ENCODE measurements at places on chromosomes 7 and 10.

GRCh38 chr10:31930023-31930751, 1.6 kb upstream of the ARHGAP12 start:
- DNase-seq = no peak

DNA sequence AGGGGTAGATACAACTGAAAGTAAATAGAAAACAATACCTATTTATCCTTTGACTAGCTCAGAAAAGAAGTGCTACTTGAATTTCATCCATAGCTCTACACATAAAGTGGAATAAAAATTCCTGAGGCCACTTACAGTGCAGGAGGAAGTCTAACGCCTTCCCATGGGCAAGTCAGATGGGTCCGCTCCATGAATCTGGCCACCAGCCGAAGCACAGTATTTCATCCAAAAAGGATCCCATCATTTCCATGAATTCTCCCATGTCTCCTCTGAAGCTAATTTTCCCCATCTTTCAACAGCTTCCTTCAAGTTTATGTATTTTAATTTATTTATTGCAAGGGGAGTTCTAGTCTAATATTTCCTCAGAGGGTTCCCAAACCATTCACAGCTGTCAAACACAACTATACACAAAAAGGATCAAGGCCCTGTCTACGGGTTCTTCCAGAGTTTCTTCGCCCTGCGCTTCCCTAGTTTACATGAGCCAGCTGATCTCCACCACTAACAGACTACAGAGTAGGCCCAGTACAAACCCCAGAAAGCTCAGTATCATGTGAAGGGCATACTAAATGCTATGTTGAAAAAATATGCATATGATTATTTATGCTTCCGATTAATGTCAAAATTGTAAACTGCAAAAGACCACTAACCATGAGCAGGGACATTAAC, 184.7 kb downstream of the DOCK4 start:
- DNase-seq = no peak

- no peak for DNase-seq
These were observed 64.3 kb upstream of the RET start for GRCh38 chr10:43012578-43012977.

DNA sequence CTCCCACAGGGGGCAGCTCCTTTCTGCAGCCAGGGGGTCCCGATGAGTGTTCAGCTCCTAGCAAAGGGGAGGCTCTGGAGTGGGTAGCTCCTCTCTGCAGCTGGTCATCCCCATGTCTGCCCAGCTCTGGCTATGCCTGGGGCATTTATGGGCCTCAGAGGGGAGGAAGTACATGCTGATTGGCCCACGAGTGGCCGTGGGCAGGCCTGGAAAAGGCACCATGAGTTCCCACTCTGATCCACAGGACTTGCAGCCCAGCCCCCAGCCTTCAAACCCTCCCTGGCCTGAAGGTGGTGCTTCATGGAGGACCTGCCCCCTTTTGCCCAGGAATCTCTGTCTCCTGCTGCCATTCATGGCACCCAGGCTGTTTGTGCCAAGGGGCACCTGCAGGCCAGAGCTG, 268.8 kb downstream of the DNAJB6 start:
- DNase-seq = no peak

DNA sequence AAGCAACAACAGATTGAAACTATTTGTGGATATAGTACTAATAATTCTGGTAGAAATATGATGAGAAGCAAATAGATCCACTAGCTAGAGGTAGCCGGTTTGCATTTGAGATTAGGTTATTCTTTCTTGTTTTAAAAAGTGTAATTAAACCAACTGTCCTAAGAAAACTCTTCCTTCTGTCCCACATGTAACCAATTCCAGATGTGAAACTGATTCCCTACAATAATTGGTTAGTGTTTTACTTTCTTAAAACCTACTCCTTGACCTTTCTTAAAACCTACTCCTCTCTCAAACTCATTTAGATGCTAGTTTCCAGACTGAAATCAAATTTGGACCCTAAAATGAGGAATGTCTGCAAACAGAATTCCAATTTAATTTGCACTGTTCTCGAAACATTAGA, 521.5 kb downstream of the SUGCT start:
- DNase-seq = no peak

DNA sequence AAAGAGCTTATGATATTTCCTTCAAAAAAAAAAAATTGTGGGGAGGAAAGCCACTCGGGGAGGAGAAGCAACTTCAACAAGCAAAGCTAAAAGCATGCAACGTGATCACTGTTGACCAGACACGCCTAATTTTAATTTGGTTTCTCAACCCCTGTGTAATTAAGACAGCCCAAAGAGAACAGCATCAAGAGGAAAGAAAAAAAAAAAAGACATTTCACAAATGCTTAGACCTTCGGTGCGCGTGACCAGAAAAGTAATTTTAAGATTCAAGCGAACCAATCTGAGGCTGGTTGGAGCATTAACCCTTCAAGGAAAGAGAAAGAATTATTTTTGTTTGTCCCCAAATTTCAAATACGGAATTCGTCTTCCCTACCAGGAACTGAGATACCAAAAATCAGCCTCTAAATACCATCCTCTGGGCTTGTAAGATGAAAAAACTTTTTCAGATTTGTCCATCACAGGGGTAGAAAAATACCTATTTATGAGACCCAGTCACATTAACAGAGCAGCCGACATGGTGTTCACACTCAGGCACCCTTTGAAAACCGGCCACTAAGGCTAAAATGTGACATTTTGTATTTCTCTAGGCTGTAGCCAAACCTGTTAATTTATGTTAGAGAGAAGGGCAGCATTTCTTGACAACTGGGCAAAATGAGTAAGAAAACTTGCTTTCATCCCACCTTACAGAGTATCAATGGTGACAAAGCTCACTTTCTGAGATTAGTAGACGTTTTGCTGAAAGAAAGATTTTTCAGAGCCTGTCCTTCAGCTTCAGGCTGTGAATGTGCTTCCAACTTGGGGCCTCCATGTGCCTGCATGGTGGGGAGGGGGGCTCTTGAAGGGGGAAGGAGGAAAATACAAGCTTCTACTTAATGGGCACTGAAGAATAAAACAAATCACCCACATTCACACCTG, 179.9 kb upstream of the KLF14 start:
- no peak for DNase-seq

DNA sequence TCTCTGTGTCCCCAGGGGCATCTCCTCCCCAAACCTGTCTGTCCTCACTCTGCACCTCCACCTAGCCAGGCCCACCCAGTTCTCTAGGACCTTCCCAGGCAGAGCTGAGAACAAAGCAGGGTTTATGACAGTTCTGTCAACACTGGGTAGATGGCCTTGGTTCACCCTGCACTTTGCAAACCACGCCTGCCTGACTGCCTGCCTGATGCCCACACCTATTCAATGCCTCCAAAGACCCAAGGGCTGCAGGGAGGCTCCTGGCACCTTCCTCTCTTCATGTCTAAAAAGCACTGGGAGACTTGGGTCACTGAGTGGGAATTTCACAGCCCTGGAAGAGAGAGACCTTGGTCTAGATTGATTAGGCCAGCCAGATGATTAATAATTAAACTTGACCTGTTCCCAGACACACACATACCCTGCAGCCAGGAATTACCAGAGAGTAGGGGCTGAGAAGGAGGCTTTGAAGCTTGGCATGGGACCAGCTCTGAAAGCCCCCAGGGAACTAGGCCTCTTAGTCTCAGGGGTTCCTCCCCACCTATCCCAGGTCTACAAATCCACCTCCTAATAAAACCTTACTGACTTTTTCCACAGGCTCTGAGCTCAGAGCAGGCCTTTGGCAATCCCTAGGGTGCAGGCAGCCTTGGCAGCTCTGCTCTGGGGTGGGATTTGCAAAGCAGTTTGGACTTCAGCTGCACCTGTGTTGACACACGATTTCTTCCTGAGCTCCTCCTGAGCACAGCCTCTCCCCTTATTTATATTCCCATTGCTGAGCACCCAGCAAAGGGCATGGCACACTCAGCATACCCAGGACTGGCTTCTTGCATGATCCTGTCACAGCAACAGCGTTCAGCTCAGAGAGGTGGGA, 25.7 kb upstream of the PDCD4 start:
- DNase-seq = no peak

DNA sequence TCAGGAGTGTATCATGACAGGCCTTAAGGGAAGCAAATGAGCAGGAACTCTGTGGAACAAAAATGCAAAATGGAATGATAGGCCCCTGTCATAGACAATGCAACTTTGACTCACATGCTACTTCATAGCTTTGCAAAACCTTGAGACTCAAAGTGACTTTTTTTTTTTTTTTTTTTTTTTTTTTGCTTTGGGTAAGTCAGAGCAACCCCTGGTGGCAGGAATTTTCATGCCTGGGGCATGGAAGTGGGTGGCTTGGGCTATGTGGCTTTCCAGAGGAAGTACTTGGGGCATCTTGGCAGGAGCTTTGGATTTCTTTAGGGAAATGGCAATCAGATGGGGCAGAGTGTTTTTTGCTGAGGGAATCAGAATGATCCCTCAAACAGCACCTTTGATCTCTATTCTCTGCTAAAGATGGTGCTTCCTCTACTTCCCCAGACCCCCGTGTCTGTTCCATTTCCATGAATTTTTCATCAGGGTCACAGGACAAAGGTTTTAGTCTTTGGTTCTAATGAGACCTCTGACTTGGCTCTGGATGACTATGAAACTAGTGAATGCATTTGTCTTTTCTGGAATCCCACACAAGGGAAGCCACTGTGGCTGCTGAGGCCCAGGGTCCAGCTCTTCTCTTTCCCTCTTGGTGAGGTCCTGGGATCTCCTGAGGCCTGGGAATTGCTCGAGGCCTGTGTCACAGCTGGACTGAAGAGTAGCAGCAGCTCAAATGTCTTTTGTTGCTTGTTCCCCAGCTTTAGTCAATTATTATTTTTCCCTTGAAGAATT, 62.8 kb downstream of the TACC2 start:
- no peak for DNase-seq

GRCh38 chr7:155665957-155666287, 21.5 kb downstream of the RBM33 start:
- no peak for DNase-seq

DNA sequence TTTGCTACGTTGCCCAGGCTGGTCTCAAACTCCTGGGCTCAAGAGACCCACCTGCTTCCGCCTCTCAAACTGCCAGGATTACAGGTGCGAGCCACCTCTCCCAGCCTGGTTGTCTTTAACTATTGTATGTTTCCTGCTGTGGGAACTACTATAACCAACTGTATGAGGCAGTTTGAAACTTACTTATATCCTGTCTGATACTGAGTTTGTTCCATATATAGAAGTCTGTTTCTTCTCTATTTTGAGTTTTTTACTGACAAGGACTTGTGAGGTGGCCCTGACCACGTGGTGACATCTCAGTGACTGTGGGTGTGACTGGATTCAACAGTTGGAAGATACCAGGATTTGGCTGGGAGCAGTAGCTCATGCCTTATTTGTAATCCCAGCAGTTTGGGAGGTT, 14.2 kb downstream of the FBH1 start:
- no peak for DNase-seq

GRCh38 chr7:43956027-43956426, 29.8 kb downstream of the UBE2D4 start:
- DNase-seq = no peak

GRCh38 chr7:76262683-76263402, 39.6 kb upstream of the HSPB1 start:
- no peak for DNase-seq

GRCh38 chr7:103573479-103574058, 127.6 kb upstream of the SLC26A5 start:
- no peak for DNase-seq

DNA sequence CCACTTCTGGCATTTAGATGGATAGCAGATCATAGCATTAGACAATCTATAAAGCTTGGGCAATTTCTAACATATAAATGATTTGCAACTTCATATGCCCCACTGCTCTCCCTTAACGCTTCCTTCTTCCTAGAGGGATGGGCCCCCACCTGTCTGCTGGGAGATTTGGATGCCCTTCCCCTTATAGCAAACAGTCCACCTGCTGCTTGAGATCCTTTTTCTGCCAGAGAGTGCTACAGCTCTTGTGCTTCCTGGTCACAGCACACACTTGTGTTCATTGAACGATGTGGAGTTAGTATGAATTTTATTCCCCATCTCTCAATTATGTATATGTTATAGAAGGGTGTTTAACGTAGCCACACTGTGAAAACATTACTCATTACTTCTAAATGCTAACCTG, 10.4 kb upstream of the PCGF5 start:
- DNase-seq = no peak

DNA sequence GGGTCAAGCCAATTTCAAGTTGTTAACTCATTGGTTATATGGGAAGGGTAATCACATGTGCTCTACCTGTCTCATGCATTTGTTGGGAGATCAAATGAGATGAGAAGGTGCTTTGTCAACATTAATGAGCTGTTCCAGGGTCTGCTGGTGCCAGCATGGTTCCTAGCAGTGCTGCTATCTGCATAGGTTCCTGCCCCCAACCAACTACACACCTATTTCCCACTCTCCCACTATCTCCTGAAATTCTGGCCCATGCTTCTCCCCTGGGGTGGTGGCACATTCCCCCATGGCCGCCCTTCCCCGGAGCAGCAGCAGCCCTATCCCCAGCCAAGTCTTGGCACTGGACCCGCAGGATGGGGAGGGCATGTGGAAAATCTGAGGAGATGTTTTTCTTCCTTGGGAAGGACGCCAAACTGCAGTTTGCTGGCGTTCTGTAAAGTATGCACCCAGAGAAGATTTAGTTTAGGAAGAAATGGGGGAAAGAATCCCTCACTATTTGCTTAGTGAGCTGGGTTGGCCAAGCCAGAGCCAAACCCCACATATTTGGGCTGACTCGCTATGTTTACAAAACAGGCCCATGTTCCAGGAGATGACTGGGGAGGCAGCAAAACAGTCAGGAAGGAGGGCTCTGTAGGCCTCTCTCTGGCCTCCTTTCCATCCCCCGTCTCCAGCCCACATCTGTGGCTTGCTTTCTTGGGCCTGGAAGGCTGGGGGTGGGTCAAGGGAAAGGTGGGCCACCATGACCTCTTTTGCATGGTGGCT, 42.5 kb downstream of the PPP1R3C start:
- no peak for DNase-seq

- no peak for DNase-seq
These were observed 6.1 kb downstream of the GIMAP1 start for GRCh38 chr7:150722431-150722931.

DNA sequence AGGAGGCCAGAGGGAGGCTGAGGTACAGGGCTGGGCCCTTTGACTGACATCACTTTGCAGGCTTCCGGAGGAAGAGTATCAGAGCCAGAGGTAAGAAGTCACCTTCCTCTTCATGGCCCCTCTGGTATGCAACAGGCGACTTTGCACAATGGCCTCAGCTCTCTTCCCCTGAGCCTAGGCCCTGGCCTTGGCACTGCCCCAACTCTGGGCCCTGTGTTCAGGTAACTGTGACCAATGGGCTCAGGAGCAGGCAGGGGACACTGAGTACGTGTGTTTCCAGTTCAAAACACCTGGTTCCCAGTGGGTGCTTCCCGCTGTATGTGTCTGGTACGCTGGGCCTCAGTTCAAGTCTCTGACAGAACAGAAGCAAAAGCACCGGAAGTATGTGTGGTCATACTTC, 12.1 kb upstream of the PAX2 start:
- DNase-seq = no peak
